ENCODE measurements at places on chromosomes 11 and 22.

DNA sequence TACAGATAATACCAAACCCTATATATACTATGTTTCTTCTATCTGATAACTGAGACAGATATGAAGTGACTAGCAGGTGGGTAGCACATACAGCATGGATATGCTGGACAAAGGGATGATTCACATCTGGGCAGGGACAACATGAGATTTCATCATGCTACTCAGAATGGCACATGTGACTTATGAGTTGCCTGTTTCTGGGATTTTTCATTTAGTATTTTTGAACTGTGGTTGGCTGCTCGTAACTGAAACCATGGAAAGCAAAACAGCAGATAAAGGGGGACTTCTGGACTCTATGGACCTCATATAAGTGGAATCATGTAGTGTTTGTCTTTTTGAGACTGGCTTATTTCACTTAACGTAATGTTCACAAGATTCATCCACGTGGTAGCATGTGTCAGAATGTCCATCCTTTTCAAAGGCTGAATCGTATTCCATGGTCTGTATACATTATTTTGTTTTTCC, 883.0 kb downstream of the TBC1D22A start:
- no peak for DNase-seq

- peak; percentile 78 for DNase-seq
Measured at GRCh38 chr11:123187665-123188507, 7.2 kb downstream of the CLMP start.

DNA sequence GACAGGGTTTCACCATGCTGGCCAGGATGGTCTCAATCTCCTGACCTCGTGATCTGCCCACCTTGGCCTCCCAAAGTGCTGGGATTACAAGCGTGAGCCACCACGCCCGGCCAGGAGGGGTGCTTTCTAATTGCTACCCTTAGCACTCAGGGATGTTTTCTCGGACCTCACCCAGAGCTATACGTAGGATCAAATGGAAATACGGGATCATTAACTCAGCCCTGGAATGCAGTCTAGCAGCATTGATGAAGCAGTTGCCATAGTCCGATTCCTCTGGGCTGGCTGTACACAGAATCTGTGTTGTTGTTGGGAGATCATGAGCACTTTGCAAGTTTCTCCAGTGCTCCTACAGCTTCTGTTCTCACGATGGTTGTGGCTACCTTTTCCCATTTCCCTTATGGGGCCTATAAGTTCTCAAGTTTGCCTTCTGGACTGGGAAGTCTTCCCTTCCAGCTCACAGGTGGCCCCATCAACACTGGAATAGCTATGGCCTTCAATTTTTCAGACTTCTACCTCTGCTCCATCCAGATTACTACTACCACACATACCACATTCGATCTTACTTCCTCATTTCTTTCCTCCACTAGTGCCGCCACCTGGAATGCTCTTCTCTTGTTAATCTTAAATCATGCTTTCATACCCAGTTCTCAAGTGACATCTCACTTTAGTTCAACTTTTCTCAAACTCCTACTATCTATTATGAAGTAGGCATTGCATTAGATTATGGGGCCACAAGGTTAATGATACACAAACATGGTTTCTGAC, 16.1 kb upstream of the PCF11 start:
- no peak for DNase-seq

DNA sequence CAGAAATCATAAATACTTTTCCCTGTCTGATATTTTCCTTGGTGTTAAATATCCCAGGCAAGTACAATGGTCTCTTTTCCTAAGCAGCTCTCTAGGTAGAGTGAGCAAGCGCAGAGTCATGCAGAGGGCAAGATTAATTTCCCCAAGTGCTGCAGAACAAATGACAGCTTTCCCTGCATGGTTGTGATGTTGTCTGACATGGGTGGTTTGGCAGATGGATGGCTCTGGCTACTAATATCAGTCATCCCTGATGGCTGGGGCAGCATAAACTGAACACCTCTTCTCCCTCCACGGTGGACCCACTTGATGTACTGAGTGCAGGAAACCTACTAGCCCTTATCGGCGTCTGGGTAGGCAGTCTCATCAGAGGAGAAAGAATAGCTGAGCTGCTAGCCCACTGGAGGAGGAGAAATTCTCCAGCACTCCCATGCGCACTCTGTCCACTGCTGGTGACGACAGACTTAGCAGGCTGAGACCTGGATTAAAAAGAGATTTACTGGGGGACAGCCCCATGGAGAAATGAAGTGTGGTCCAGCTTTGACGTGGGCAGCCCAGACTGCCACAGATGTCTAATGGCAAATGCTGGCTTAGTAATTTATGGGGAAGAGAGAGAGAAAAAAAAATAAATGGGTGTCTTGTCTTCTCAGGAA, 202.9 kb downstream of the DBX1 start:
- DNase-seq = no peak

- DNase-seq = peak; percentile 98
Measured at GRCh38 chr11:75557666-75558494, 4.2 kb upstream of the SERPINH1 start.

DNA sequence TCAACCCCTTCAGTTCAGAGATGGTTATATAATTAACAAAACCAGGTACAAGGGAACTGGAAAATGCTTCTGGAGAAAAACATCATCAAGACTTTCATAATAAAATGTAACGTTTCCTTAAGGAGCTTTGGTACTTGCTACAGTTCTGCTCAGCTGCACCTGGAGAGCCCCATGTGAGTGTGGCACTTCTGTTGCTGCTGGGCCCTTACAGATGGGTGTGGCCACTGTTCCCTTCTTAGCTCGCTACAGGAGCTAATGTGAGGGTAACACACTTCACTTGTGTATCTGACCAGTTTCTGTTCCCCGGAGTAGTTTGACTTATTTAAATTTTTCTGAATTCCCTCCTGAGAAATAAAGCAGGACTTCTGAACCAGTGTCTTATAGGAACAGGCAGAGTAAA, 4.0 kb downstream of the POU2AF3 start:
- DNase-seq = no peak

GRCh38 chr11:92131289-92131865, 93.2 kb upstream of the FAT3 start:
- DNase-seq = no peak
